ENCODE measurements at places on chromosomes 12 and 14.

- DNase-seq = no peak
Observed at GRCh38 chr12:123267991-123268843, 3.4 kb downstream of the CDK2AP1 start.

GRCh38 chr12:115755061-115755724, 522.3 kb downstream of the MED13L start:
- DNase-seq = no peak

- no peak for DNase-seq
Observed at GRCh38 chr14:103073876-103074728, 9.9 kb upstream of the LBHD2 start.

DNA sequence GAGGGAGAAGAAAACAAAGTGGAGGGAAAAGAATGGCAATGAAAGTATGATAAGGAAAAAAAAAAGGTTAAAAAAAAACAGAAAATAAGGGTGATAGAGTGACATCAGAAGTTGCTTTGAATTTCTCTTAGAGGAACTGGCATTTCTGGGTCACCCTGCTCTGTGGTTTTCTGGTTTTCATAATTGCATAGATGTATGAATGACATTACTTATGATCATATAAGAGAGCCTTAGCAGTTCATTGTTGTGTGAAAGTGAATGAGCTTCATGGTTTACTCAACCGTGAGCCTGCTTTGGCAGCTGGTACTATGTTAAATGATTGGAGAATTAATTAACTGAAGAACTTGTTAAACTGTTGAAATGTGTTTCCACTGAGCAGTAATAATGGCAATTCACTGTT, 336.4 kb upstream of the FBXO33 start:
- no peak for DNase-seq

GRCh38 chr12:49952391-49953055, 2.0 kb downstream of the AQP2 start:
- no peak for DNase-seq

DNA sequence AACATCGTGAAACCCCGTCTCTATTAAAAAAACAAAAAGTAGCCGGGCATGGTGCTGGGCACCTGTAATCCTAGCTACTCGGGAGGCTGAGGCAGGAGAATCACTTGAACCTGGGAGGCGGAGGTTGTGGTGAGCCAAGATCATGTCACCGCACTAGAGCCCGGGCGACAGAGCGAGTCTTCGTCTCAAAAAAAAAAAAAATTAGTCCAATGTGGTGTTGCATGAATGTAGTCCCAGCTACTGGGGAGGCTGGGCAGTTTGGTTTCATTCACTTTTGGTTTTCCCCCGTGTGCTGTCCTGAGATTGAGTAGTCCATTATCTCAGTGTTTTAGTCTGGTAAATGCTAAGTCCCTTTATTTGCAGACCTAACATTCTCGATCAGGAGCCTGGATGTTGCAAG, 19.5 kb downstream of the RPS29 start:
- DNase-seq = no peak

GRCh38 chr12:67477681-67478265, 170.8 kb upstream of the DYRK2 start:
- DNase-seq = no peak

All from germinal center (tissue), 1 donor.